SHP77 (cell line): ENCODE measurements at places on chromosomes 5 and 9.

DNA sequence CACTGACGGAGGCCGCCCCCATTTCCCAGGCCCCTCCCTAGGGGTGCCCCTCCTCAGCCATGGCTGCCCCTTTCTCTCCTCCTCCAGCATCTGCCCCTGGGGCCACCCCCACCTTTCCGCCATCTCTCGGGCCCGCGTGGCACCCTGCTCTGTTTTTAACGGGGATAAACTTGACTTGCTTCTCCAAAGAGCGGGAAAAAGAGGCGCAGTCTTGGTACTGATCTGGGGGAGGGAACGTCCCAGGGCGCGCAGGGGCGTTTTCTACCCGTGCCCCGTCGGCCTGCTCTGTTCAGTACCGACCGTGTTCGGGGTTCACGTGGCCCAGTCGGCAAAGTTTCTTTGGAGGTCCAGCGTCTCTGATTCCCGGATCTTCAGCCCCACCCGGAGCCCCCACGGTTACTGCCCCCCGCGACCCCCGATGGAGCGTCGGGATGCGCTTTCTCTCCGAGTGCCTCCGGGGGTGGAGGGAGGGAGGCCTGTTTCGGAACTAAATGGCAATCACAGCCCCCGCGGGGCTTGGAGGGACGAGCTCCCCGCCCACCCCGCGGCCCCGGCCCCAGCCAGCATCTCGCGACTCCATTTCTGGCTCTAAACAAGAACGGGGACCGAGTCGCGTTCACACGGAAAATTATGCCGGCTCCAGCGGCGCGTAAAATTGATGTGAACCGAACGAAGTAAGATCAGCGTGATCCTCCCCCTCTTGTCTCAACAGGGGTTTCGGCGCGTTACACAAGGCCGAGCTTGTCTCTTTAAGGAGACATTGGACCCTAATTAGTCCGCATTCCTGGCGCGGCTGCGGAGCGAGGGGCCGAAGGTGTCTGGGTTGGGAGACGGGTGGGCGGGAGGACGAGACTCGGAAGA is 1.1 kb upstream of the TLE4 start:
- DNase-seq, result no peak

DNA sequence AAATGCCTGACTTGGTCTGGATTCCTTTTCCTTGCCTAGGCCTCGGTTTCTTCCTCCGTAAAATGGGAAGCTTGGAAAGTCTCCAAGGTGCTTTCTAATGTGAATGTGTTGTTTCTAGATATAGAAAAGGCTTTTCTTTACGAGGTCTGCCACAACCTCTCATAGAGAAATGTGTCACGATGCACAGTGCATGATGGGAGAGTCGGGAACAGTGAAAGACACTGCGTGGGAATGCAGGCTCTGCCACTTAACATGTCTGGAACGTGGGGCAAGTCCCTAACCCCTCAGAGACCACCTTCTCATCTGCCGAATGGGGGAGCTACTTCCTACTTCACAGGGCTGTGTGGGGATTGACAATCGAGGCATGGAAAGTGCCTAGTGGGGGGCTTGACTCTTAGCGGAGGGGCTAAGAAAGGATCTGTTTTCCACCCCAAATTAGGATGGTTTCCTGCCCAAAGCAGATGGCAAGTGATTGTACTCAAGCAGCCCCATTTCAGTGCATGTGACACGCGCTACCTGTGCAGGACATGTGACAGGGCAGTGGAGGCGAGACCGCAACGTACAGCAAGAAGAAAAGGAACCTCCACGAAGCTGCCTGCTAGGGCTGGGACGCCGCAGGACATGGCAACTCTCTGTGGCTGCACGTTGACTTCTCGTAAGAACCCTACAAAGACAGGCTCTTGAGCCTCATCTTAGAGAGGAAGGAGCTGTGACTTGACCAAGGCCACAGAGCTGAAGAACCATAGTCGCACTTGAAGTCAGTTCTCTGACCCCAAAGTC is 115.2 kb downstream of the CRB2 start:
- DNase-seq, result no peak

- DNase-seq, result no peak
Measured at GRCh38 chr9:2286825-2287455, 271.8 kb downstream of the SMARCA2 start.

DNA sequence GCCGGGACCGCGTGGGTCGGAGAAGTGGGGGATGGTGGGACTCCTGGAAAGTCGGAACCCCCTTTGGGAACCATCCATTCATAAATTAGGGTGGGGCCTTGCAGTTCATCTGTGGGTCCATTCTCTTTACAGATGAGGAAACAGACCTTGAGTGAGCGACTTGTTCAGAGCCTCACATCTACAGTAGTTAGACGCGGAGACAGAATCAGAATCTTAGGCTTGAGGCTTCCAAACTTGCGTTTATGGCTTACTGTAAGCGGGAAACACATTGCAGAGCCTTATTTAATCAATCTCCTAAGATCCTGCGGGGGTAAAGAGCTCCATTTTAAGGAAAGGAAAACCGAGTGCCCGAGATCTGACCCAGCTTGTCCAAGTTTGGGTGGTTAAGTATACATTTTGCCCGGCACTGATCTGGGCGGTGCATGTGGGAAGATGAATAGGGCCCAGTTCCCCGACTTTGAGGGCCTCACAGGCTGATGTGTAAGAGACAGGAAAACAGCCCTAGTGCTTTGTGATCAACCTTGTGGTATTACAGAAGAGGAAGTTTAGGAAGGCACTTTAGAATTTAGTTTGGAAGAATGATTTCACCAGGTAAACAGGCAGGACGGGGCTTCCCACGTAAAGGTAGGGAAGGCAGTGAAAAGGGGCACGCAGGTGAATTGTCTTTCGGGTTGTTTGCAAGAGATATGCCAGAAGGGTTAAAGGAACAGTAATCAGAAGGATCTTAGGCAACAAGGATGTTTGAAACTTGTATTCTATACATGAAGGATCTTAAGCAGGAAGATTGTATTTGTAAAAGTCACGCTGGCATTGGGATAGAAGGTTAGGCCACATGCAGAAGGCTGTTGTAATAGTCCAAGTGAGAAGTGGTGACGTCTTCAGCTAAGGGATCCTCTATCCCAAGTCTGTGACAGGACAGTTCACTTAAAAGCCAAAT is 744 bp downstream of the TARS1 start:
- peak; percentile 20 for DNase-seq

DNA sequence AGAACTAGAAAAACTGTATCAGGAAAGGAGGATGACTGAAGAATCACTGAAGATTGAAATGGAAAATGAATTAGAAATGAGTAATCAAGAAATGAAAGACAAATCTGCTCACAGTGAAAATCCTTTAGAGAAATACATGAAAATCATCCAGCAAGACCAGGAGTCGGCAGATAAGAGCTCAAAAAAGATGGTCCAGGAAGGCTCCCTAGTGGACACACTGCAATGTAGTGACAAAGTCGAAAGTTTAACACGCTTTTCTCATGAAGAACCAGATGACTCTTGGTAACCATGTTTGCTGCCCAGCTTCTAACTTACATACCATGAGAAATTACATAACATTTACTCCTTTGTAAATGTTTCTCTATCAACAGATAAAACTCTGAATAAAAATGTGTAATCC is 37.1 kb downstream of the CPLANE1 start:
- DNase-seq, result no peak

- no peak for DNase-seq
Measured at GRCh38 chr5:154850255-154851062, at the start of gene FAXDC2. Gene FAXDC2, minus strand, starts transcription at chr5:154850603. Its CDS starts 12,425 bp downstream, at chr5:154838178.

DNA sequence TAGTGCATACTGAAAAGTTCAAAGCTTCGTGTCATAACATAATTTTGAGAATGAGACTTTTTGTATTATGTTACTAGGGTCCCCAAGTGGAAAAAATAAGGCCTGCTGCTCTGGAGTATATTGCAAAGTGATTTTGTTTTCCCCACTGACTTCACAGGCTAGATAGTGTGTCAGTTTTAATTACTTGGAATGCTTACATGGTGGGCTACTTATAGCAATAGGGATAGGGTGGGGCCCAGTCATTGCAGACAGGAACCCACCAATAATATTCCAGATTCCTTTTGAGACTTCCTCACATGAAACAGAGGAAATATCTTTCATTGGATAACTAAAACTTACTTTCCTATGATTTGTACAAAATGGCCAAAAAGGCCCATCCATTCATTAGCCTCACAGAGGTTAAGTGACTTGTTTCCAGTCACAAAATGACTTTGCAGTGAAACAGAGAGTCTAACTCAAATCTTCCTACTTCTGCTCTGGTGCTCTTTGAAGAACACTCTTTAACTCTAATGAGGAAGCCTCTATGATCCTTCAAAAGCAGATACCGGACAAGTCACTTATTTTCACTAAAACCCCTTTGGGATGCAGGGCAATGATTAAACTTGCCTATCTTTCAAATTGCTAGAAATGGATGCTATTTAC is 16.2 kb upstream of the MEF2C start:
- DNase-seq, result no peak

- DNase-seq, result no peak
Measured at GRCh38 chr9:23290973-23291372, 535.1 kb downstream of the ELAVL2 start.

- no peak for DNase-seq
Measured at GRCh38 chr5:151903243-151903653, 21.4 kb downstream of the GLRA1 start.

DNA sequence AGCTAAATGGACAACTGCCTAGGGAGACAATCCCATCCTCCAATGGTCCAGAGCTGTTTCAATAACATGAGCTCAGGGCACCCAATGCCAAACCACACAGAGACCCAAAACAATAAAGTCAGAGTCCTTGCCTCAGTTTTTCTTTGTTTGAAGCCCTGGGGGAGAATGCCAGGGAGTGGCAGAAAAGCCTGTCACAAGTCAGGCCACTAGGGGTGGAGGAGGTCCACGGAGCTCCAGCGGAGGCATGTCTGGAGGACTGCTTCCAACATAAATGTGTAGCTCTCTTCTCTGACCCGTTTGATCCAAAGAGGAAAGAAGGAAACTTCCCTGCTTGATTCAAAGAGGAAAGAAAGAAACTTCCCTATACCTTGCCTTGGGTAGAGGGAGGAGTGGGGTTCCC is 175.3 kb downstream of the HSPA4 start:
- no peak for DNase-seq

- peak; percentile 29 for DNase-seq
Measured at GRCh38 chr5:56561-57290, 35.2 kb upstream of the PLEKHG4B start.

DNA sequence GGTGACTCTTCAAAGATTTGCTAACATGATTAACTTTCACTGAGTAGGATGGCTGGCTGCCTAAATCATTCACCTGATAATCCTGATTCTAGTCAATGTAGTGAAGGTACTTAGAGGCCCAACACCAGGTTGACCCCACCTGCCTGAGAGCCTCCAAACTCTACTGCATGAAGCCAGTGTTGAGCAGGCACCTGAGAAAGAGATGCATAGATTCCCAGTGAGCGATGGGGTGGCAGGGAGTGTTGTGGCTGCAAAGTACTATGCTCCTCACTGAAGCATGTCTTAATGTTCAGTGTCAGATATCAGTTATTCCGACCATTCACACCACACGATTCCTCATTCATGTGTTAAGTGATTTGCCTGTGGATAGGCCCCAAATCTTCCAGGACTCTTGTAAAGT is 804.4 kb downstream of the TLE4 start:
- no peak for DNase-seq

- no peak for DNase-seq
Measured at GRCh38 chr5:172104801-172105701, 83.0 kb downstream of the STK10 start.

DNA sequence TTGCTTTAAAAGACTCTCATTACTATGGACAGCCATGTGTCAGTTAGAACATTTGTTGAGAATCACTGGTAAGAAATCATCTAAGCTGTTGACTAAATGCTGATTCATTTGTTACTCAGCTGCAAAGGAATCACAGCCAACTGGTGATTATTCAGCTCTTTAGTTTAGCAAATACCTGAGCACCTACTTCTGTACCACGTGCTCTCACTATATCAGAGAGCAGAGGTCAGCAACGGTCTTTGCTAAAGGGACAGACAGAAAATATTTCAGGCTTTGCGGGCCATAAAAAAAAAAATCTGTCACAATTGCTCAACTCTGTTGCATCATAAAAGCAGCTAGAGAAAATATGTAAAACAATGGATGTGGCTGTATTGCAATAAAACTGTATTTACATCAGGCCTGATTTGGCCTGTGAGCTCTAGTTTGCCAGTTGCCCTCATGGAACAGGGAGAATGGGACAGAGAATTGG is 377.6 kb downstream of the DNAH5 start:
- DNase-seq, result no peak

DNA sequence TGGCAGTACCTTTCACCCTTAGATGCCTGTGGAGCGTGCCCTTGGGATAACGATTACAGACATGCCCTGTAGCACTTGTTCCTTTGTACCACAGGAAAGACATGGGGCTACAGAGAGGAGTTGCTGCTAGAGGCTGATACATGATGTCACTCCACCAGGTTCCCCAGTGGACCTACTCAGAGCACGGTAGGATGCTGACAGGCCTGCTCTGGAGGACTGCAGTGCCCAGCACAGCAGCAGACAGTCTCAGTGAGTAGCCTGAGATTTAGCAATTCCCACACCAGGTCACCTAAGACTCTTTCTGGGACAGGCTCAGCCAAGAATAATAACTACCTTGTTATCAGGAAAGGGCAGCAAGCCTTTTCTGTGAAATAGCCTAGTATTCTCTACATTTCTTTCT is 28.8 kb downstream of the PDE4D start:
- no peak for DNase-seq

DNA sequence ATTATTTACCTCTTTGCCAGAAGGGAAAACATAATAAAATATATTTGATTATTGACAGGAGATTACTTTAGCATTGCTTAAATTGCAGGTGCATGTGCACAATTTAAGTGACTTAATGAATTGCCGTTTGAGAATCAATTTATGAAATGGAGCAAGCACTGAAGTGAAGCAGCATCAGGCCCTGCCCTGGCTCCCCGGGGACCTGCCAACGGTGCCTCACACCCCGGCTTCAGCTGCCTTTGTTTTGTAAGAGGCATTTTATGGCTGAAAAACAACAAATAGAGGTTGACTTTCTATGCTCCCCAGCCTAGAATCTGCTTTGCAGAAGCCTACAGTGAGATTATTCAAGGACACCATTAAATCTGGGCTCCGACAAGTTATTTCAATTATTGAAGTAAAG is 359.1 kb upstream of the IRX4 start:
- no peak for DNase-seq

- no peak for DNase-seq
Measured at GRCh38 chr9:8652255-8652654, 852.7 kb upstream of the DMAC1 start.

- DNase-seq, result no peak
Measured at GRCh38 chr9:69945671-69946141, 97.9 kb upstream of the MAMDC2 start.

DNA sequence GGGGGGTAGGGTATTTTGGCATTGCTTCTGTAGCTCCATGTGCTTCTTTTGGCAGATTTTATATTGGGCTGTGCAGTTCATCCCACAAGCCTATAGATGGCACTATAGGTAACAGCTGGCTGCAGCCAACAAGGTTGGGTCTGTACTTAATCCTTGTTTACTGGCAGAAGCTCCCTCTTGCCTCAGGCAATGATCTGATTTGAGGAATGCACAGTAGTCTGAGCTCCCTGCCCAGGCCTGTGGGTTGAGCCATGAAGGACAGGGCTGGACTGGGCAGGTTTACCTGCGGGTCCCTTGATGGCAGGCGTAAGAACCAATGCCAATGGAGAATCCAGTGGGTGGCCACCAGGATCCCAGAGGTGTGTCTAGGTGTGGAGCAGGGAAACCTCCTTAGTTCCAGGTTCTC is 11.7 kb upstream of the OR1J2 start:
- DNase-seq, result peak; percentile 32
